ENCODE measurements at places on chromosomes 2 and 18. TPM values are rescaled to one million over a fixed set of nuclear protein-coding genes. Genes with fewer than 3 reads are reported as not detected.

DNA sequence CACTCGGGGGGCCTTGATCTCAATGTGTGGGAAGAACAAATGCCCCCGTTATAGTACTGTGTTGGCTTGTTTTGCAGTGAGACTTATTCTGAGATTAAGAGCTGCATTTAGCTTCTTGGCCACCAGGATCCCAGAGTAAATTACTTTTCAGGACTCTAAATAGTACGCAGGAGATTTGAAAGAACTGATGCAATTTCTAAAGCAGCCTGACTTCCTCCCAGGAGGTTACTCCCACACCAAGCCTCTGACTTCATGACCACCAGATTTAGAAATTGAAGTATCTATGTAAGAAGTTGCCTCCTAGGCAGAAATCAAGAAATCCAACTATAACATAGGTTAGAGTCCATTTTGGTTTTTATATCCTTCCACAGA, 67.0 kb downstream of the FEZ2 start:
- DNase-seq: no peak

GRCh38 chr2:43013821-43014345, 212.5 kb downstream of the ZFP36L2 start:
- DNase-seq: no peak

The UGT1A8 gene
- not detected for polyA plus RNA-seq

GRCh38 chr2:174835797-174836255, 71.6 kb upstream of the CHRNA1 start:
- DNase-seq: peak; percentile 73

DNA sequence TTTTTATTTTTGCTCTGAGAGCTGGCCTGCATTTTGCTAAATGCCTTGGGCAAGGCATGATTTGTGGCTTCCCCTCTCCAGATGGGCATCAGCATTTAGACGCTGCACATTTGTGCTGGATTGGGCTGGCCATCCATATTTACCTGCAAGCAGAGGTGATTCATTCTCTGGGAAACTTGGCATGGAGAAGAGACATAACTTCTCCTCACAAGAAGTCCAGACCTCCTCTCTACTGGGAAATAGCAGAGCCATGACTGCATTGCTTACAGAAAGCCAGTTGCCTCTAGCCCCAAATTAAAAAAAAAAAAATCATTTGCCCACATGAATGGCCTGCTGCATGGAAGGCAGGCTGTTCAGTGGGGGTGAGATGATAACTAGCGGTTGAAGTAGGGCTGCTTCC, 120.1 kb downstream of the ACTR3 start:
- DNase-seq: peak; percentile 69

DNA sequence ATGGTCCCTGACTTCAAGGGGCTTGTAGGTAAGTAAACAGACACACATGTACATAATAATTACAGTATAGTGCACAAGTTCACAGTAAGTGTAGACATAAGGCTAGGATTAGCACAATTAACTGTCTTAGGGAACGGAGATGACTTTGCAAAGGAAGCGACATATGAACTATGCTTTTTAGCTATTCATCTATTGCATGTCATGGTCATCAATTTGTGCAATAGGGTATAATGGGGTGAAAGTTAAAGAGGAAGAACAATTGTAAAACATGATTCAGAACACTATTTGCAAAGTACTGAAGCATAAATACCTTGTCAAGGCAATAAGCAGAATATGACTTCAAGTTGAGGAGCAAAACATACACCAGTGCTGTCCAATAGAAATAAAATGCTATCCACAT, 112.3 kb upstream of the SLC8A1 start:
- DNase-seq: no peak
